AG04450 (cell line): ENCODE measurements at places on chromosomes 6 and 20. TPM values are rescaled to one million over a fixed set of nuclear protein-coding genes. Genes with fewer than 3 reads are reported as not detected.

GRCh38 chr20:17570347-17571152 lies 675 bp downstream of the DSTN start:
- DNase-seq = no peak

DNA sequence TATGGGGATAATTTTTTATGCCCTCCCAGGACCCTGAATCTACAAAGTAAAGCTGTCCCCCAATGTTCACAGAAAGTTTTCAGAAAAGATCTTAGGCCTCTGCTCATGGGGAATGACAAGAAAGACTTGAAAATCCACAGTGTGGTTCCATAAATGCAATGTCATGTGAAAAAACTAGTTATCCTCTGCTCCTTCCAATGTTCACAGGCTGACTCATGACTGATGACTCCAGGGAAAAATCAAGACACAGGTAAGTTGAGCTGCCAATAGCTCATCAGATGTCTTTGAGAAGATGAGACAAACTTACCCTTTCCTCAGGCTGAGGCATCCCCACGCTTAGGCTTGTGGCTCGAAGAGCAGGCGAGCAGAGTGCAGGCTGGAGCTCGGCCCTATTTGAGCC lies 14.8 kb upstream of the BCLAF1 start:
- DNase-seq = no peak

- DNase-seq = no peak
Observed at GRCh38 chr6:163180874-163181541, 233.5 kb upstream of the QKI start.

Gene MLN
- not detected in 2 replicates for polyA plus RNA-seq

- DNase-seq = no peak
Observed at GRCh38 chr6:99821164-99821563, 172.9 kb downstream of the MCHR2 start.

GRCh38 chr20:31857861-31858759 lies 12.2 kb downstream of the DUSP15 start:
- no peak for DNase-seq

- no peak for DNase-seq
Observed at GRCh38 chr6:134980846-134981245, 30.9 kb upstream of the ALDH8A1 start.

Gene RCAN2
- polyA plus RNA-seq = 0.11 TPM in 2 replicates

- DNase-seq = no peak
Observed at GRCh38 chr6:35731414-35731735, 5.5 kb upstream of the ARMC12 start.
